Ovary (tissue), 10 donors: ENCODE measurements at places on chromosomes 6 and 20. TPM values are rescaled to one million over a fixed set of nuclear protein-coding genes. Genes with fewer than 3 reads are reported as not detected.

SLC22A23 gene
- total RNA-seq, result 6.9 TPM

GRCh38 chr20:15675061-15675514 lies 898.2 kb downstream of the KIF16B start:
- no peak for DNase-seq

- no peak for DNase-seq
Observed at GRCh38 chr6:151109361-151109760, 130.4 kb upstream of the AKAP12 start.

- DNase-seq, result no peak
Observed at GRCh38 chr6:42264162-42264851, 46.6 kb upstream of the MRPS10 start.

GRCh38 chr6:132712366-132712765 lies 1.5 kb downstream of the VNN1 start:
- no peak for DNase-seq

DNA sequence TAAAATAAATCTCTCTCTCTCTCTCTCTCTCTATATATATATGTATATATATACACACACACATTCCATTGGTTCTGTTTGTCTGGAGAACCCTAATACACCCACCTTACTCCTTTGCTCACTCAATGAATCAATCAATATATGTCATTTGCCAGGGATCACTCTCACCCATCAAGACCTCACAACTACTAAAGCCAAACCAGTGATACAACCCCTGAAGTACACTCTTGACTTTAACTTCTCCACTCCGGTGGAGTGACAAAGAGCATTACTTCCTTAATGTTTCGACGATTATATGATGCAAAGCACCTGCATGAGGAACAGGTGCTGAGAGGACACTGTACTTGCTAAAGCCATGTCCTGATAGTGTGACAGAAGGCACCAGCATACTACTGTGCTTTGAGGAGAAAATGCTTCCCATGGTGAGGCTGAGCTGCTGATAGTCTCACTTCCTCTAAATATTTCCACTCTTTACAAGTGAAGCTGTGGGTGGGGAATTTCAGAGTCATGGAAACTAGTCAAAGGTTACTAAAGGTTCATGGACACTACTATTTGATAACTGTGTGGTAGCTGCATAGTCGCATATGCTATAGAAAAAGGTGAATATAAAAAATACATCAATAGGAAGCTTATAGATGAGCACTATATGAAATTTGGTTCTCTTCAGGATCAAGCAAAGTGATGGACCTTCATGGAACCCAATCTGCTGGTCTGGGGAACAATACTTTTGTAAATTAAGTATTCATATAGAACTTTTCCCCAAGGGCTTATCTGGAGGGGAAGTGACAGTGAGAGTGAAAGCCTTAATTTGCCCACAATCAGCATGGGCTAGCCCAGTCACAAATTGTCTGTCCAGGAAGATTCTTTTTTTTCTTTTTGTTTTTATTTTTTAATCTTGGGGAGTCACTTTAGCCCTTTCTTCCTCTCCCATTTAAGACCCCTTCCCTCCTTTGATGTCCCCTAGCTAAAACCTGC lies 141.9 kb upstream of the NEDD9 start:
- no peak for DNase-seq

- DNase-seq, result no peak
Observed at GRCh38 chr6:115819506-115819905, 241.2 kb downstream of the FRK start.

DNA sequence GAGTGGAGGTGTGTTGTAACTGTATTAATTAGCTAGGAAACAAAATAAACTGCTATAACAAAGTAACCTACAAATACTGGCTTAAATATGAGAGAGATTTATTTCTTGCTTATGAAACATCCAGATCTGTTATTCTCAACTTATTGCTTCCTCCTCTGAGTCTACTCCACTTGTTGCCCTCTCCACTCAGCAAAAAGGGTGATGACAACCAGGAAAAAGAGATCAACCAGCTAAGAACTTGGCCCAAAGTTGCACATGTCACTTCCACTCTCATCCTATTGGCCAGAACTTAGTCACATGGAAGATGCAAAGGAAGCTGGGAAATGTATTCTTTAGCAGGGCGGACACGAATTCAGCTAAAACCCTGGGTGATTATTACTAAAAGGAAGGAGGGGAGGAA lies 5.2 kb upstream of the TP53RK start:
- DNase-seq, result no peak

PRR18 gene
- total RNA-seq, result 5.1 TPM

GRCh38 chr6:42507901-42508300 lies 55.9 kb upstream of the UBR2 start:
- DNase-seq, result no peak

ACTL10 gene
- 2.4 TPM for total RNA-seq

DNA sequence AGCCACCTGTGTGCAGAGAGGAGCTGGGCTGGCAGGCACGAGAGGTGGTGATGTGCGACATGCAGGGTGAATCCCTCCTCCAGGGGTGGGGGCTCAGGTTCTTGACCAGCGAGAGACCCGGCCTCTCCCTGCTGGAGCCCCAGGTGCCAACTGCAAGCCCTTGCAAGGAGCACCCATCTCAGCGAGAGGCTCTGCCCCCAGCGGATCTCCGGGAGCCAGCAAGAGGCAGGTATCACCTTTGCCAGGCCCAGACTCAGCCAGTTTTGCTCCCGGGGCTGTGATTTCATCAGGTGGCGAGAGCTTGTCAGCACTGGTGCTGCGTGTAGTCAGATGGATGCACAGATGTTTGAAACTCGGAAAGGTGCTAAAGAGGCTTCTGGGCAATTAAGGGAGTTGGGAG lies 87.7 kb downstream of the TFAP2C start:
- DNase-seq, result no peak

SLC17A4 gene
- 0.12 TPM for total RNA-seq
